ENCODE measurements at places on chromosomes 3 and 15.

GRCh38 chr15:70212286-70212962 is 114.7 kb upstream of the TLE3 start:
- DNase-seq, result no peak

DNA sequence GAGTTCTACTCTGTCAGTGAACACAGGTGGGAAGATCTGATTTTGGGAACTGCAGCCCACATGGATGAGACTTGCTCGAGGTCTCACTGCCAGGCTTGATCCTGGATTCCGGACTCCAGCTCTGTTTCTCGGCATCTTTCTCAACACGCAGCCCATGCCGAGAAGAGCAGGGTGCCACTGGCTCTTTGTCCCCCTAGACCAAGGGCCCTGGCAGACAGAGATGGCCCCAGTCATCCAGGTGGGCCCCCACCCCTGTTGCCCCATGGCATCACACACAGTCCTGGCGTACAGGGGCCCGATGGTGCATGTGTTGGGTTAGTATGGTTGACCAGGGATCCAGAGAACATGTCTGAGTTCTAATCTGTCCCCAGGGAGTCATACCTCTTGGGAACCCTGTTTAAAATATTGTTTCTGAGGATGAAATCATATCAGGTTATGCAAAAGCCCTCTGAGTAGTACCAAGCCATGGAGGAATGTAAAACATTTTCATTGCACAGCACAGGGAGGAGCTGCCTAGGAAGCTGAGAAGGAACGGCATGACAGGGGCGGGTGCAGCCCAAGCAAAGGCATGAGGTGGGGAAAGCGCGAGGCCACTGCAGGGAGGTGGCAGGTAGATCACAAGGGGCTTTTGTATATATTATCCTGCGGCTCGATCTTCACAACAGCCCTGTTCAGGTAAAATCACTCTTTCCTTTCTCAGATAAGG is 320.6 kb downstream of the UACA start:
- no peak for DNase-seq

- DNase-seq, result no peak
Observed at GRCh38 chr3:23592961-23593931, 212.5 kb upstream of the UBE2E1 start.

DNA sequence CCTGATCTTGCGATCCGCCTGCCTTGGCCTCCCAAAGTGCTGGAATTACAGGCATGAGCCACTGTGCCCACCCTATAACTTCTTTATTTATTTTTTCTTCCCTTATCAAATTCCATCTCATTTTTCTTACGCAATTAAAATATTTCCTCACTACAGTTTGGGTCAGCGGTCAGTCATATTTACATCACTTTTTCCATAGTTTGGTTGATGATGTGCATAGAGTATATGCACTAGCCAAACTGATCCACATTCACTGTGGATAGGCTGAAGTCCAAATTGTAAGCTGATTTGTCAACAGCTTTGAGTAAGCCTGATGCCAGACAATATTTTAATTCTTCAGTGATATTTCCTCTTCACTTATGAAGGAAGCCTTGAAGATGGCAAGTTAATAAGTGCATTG is 256.3 kb downstream of the TIGIT start:
- no peak for DNase-seq

DNA sequence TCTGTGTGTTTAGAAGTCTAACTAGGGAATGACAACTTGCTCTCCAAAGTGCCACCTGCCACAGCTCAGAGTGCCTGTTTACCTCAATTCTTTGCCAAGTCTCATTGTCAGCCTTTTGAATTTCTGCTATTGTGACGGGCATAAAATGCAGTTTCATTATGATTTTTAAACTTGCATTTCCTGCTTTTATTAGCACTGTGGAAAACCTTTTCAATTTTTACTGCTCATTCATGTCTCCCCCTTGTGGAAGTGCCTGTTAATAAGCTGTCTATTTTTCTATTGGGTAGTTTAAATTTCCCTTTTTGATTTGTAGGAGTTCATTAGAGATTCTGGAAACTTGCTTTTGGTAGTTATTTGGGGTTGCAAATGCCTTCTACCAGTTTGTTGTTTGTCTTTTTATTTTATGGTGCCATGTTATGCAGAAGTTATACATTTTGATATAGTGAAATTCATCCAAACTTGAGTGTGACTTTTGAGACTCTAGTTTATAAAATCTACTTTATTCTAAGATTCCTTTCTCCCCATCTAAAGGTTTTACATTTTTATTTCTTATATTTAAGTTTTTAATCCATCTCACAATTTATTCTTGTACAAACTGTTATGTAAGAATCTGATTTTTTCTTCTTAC is 53.9 kb upstream of the FRMD4B start:
- peak; percentile 31 for DNase-seq

DNA sequence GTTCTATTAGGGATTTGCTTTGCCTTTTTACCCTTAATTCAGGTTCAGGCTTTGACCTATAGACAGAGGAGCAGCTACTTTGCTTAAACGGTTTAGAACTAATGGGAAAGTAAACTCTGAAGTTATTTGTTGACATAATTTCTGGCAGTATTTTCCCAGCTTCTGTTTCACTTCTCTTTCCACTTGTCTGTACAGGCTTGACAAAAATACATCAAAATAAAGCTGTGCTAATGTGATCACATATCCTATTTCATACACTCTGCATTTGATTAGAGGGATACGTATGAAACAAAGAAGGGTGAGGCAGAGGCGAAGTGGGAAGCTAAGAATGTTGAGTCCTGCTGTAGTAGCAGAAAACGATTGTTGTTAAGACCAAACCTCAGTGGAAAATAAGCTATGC is 389.1 kb upstream of the RARB start:
- no peak for DNase-seq

DNA sequence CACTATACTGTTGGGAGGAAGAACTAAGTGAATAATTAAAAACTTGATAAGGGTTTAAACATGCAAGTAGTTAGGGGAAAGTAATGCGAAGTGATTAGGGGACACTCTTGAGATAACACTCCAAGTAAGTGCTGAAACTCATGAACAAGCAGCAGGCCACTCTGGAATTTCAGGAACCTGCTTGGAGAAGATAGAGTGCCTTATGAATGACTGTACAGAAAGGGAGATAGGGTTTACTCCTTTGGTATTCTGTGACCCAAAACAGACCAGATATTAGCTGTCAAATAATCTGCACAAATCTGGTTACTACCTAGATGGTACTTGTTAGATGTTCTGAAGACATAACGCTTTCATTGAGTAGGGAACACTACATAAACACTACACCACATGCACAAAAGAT is 85.6 kb downstream of the FRMD4B start:
- DNase-seq, result no peak

Measured in tibial nerve (tissue), 4 donors.